T-helper 1 cell (primary cell): ENCODE measurements at places on chromosomes 5 and 9.

- no peak for DNase-seq
Observed at GRCh38 chr5:10301266-10301665, 6.4 kb downstream of the CMBL start.

DNA sequence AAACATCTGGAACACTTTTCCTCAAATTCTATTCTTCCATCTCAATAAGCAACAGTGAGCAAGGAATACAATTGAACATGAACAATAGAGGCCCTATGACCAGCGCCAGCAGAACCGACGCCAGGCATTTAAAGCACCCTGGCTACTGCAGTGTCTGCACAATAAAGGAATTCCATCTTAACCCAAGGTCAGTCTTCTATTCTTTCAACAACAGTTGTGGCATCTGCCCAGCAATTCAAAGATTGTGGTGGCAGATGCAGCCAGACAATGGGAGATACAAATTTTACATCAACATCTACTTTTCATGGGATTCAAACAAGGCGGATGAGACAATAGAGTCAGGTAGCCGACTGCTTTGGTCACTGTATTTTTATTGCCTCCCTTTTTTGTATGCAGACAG, 65.9 kb downstream of the ELL2 start:
- DNase-seq = no peak

- no peak for DNase-seq
Observed at GRCh38 chr5:113806250-113806649, 292.8 kb downstream of the YTHDC2 start.

DNA sequence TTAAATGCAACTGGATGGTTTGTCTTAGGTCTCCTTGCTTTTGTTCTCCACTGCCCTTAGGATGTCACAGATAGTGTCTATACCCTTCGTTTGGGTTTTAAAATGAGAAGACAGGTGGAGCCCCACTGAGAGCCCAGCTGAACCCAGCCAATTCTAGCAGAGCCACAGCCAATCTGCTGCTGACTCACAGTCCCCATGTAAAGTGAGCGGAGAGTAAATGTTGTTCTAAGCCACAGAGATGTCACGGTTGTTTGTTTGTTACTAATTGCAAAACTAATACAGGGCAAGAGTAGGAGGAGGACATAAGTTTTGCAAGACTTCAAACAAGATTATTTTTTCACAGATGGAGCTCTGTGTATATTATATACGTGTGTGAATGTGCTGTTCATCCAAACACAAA, 50.5 kb upstream of the AGXT2 start:
- DNase-seq = no peak

DNA sequence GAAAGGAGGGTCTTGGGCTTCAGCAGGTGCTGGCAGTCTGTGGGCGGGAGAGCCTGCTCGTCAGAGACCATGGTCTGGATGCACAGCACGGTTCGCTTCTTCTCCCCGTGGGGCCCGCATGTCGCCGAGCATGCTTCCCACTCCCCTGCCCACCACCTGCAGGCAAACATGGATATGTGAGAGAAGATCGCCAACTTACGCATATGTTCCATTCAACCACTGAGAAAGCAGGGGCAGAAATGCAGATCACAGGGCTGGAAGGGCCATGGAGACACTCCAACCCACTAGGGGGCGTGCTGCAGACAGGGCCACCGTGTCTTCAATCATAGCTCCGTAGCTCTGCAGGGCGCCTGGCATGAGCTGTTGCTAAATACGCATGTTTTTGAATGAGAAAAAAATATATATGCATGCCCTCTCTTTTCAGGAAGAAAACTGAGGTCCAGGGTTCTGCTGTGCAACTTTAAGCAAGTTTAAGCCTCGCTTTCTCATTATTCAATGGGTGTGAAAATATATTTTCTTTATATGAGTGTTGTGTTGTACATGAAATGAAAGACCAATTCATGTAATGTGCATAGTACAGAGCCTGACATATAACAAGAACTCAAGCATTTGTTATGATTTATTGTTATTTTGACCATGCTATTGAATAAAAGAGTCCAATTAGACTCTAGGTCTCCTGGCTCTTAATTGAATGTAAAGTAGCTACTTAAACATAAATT, 148.0 kb downstream of the TARS1 start:
- DNase-seq = peak; percentile 7

GRCh38 chr9:93099551-93100275, 3.7 kb downstream of the CARD19 start:
- no peak for DNase-seq

GRCh38 chr9:114785866-114786650, 19.8 kb downstream of the TNFSF15 start:
- DNase-seq = no peak

DNA sequence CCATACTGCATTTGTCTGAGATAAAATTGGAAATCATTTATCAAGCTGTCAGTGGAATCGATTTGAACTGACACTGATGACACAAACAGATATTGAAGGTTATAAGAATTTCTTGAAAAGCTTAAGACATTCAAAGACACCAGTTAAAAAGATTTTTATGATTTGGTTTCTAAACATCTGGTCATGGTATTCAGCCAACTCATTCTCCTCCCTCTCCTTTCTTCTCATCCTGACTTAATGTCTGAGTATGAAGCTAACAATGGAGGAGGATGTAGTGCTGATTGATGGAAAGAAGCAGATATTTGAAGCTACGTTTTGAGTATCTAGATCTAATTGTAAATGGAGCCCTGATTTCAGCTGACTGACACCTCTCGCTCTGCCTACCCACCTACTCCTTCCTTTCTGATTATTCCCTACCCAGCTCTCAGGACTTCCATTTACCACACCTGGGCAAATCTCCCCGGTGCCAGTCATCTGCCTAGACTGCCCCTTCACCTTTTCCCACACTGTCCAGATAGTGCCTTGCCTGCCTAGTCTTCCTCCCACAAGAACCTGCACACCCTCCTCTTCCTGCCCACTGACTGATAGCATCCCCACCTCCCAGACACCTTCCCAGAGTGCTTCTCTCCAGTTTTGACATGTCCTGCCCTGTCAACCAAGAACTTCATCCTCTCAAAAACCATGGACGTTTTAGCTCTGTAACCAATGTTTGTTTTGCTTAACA, 20.7 kb upstream of the LIFR start:
- DNase-seq = no peak

- no peak for DNase-seq
Observed at GRCh38 chr9:20349568-20349967, 272.7 kb downstream of the MLLT3 start.

GRCh38 chr9:13755551-13755950, 476.1 kb upstream of the MPDZ start:
- no peak for DNase-seq

- no peak for DNase-seq
Observed at GRCh38 chr5:2891781-2892180, 140.3 kb upstream of the IRX2 start.

GRCh38 chr9:18849890-18850677, 182.9 kb downstream of the SAXO1 start:
- no peak for DNase-seq

DNA sequence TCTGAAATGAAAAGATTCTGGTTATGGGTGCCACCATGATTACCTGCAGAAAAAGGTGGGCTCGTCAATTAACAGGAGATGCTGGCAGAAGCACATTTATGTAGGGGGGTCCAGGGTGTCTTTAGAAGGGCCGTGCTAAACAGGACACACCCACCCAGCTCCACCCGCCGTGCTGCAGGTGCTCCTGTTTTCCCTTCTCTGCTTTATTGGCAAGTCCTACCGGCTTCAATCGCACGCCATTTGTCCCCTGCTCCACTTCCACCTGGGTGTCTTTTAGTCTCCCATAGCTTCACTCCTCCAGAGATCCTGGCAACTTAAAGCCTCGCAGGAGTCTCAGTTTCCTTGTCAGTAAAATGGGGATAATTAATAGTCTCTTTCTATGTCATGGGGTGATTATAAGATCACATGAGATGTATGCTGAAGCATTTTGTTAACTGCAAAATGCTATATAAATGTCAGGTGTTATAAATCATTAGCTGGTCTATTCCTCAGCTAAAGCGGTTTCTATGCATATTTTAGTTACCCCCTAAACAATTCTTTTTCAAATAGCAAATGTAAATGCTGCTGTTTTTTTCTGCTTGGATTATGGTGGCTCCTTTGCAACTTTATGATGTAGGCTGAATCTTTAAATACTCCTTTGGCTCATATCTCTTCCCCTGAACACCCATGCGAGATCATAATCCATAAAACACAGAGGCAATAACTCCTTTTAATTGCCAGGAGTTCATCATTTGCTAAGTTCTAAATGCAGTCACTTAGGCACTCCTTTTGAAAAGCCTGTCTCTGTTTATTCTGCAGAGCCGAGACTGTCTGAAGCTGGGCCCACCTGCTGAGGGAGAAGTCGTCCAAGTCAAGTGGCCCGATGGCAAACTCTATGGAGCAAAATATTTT, 406.9 kb downstream of the KDM4C start:
- DNase-seq = no peak

DNA sequence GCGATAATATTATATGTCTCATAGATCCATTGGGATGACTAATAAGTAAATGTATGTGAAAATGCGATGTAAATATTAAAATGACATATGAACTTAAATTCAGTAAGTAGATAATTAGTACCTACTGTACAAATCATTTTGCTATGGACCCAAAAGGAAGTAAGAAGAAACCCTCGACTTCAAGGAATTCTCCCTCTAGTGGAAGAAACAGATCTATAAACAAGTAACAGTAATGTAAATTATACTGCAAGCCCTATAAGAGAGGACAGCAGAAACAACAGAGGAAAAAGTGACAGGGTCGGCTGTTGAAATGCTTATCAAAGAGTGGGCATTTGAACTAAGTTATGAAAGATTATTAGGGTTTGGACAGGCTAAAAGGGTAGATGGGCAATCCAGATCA, 320.3 kb downstream of the DMAC1 start:
- no peak for DNase-seq

- DNase-seq = no peak
Observed at GRCh38 chr5:113293068-113293974, 141.5 kb downstream of the TSSK1B start.

- DNase-seq = no peak
Observed at GRCh38 chr5:153569036-153569435, 78.6 kb downstream of the GRIA1 start.

GRCh38 chr5:159903131-159903530, 13.2 kb upstream of the ADRA1B start:
- no peak for DNase-seq

GRCh38 chr9:129111528-129112151, 425 bp downstream of the PTPA start:
- peak; percentile 13 for DNase-seq

- no peak for DNase-seq
Observed at GRCh38 chr5:180865981-180866695, 5.1 kb upstream of the ZFP62 start.

DNA sequence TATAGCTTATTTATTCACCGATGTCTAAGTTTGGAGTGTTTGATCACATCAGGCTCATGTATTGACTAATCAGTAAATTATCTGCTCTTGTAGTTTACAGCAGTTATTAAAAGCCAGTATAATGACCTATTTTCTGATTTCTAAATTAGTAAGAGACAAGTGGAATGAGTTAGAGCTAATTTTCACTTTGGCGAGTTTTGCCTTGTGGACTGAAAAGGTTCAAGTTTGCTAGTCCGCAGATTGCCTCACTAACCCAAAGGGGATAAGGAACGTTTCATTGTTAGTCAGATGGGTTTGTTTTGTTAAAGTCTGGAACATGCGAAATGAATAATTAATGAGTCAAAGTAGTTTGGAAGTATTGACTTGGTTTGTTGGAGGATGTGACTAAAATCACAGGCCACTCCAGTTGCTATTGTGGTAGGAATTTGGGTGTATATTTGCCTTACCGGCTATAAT, 40.1 kb downstream of the SMARCA2 start:
- no peak for DNase-seq

DNA sequence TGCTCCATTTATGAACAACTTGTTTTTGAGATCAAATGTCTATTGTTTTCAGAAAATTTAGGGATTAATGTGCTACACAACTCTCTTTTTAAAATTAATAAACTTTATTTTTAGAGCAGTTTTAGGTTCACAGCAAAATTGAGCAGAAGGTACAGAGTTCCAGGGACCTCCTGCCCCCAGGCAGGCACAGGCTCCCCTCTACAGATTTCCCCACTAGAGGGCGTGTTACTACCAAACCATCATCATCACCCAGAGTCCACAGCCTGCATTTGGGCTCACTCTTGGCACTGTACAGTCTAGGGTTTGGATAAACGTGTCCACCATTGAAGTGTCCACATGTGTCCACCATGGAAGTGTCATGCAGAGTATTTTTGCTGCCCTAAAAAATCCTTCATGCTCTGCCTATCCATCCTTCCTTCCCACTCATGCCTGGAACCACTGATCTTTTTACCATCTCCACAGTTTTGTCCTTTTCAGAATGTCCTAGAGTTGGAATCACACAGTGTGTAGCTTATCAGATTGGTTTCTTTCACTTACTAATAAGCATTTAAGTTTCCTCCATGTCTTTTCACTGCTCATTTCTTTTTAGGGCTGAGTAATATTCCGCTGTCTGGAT, 61.7 kb downstream of the MRPL36 start:
- no peak for DNase-seq

DNA sequence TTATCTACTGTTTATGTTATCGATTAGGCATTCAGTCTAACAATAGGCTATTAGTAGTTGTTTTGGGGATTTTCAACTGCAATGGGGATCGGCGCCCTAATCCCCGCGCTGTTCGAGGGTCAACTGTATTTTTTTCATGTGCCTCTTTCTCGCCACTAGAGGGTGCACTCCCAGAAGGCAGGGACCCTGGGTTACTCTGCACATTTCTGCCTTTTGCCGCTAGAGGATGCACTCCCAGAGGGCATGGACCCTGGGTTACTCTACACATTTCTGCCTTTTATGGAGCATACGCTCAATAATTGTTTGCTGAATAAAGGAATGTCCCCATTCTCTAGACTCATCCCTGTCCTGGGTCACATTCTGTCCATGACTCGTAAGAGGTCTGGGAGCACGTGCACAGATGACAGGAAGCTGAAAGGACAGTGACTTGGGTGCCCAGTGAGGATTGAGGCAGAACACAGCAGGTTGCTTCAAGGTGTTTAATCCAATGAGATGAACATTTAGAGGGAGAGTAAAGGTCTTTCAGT, 27.9 kb upstream of the RECK start:
- DNase-seq = peak; percentile 36

DNA sequence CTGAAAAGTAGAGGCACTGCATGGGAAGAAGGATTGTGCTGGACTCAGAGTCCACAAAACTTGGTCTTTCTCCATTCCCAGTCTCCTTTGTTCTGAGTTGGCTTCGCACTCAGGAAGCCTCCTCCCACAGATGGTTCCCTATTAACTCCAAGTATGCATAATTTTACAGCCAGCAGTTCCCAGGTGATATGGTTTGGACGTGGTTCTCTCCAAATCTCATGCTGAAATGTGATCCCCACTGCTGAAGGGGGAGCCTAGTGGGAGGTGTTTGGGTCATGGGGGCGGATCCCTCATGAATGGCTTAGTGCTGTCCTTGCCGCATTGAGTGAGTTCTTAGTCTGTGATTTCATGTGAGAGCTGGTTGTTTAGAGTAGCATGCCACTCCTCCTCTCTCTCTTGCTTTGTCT, 86.6 kb downstream of the FEM1C start:
- no peak for DNase-seq
